ENCODE measurements at places on chromosomes 7 and 10.

DNA sequence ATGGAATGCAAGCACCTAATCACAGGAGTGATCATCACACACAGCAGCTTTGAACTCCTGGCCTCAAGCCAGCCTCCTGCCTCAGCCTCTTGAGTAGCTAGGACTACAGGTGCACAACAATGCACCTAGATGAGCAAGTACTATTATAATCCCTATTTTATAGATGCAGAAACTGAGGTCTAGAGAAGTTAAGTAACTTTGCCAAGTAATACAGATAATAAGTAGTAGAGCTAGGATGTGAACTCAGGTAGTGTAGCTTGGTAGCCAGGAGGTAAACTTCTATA is 33.7 kb downstream of the DNAJC12 start:
- no peak for DNase-seq

GRCh38 chr10:14409247-14409646 is 78.5 kb upstream of the FRMD4A start:
- DNase-seq, result no peak

- no peak for DNase-seq
Observed at GRCh38 chr10:63392224-63392623, 73.6 kb downstream of the JMJD1C start.

DNA sequence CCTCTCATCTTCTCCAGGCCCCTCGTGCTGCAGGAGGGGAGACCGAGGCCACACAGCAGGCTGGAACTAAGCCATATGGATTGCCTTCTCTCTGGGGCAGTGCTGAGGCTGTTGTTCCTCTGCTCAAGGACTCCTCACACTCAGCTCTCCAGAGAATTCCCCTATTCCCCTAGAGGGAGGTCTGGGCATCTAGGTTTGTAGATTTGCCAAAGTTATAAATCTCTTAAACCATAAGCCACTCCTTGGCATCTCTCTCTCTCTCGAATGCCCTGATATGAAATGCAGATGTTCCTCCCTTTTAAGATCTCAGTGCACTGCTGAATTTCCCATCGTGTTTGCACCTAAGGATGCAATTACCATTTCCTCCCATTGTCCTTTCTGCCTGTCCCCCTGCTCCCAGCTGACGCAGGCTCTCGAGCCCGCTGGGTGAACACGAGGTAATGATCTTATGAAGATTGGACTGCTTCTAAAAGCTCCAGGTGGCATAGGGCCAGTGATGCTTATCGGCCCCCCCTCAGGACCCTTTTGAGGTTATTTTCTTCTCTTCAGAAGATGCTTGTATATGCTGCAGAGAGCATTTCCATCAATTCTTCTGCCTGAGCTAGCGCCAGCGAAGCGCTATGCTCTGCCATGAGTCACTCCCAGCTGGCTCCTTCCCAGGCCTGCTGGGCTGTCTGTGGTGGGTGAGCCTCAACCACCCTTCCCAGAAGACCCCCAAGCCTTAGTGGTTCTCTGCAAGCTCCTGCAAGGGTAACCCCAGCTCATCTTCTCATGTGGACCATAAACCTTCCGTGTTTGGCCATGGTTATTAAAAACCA is 41.6 kb upstream of the AQP1 start:
- no peak for DNase-seq

- DNase-seq, result no peak
Observed at GRCh38 chr10:7829289-7829834, 11.1 kb downstream of the TAF3 start.

DNA sequence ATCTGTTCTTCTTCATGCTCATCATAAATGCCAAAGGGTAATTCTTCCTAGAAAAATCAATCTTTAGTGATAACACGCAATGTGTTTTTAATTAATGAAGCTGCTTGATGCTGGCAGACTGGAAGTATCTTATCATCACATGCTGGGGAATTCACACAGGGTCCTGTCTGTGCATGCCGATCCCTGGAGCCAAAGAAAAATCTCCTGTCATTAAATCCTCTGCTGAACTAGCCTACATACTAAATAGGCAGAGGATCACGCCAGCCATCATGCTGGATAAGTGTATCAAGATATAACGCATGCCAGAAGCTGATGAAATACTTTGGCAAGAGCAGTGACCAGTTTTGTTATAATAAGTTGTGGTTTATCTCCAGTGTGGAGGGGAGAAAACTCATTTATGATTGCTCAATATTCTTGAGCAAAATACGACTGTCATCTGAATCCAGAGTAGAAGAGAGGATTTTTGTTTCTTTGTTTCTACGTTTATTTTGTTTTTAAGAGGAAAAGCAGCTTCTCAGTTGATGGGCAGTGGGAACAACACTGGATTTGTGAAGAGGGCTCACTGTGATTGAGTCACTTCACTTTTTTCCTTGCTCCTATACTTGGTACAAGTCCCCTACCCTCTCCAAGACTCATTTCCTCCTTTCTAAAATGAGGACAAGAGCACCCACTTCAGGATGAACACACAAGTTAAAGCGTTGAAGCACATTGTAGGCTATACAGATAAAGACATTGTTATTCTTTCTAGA is 649.1 kb downstream of the TNS3 start:
- DNase-seq, result no peak

DNA sequence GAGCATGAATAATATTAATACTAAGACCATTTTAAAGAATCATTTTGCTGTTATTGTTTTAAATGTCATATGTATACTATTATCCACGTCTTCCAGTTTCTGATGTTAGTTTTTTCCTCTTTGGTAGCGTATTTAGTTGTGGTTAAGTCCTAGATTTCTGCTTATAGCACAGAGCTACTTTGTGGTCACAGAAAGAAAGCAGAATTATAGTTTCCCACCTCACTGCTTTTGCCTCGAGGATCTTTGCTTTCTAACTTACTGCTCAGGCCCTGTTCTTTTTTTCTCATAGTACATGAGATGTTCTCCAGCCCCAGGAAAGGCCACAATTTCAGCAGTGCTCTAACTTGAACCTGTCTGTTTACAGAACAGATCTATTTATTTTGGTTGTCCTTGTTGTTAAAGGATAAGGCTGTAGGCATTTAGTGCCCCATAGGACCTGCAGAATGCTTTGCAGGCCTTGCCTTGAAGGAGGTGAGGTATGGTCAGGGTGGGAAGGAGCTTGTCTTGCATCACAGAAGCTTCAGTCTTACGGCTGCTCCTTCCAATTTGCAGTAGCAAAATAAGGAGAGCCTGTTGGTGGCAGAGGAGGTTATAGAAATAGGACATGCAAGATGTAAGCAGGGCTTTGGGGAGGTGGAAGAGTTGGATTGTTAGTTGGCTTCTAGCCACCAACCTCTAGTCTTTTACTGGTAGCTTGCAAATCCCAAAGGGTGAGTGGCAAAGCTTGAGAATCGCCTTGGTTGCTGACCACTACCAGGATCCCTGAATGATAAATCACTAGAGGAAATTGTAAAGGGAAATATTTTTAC is 129.1 kb downstream of the LRRC4 start:
- no peak for DNase-seq

DNA sequence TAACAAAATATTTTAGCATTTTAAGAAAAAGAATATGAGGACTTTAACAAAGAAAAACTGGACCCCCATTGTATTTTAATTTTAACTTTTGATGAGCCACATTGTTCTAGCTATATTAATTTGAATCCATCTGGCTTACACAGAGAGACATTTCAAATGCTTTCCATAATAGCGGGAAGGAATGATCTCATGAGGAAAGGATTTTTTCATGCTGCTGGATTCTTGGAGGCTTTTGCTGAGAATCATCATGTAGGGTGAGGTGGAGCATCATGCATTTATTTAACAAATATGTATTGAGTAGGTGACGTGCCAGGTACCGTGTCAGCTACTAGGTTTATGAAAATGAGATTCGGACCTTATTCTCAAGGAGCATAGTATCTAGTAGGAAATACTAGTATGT is 1006.3 kb downstream of the SORCS1 start:
- no peak for DNase-seq

DNA sequence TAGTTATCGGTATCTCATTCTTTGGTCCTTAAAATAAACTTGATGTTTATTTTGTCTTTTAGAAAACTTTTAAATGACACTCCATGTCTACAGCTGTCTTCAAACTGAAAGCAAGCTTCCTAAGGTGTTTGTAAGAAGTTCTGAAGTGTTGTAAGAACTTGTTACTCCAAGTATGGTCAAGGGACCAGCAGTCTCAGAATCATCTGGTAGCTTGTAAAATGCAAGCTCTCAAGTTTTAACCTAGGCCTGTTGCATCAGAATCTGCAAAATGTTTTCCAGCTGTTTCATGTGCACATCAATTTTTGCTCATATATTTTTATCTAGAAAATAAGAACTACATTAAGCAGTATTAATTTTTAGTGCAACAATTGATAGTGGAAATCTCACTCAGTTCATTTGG is 104.1 kb downstream of the THSD7A start:
- DNase-seq, result no peak

GRCh38 chr7:30164567-30164966 is 29.8 kb downstream of the MTURN start:
- peak; percentile 29 for DNase-seq

- no peak for DNase-seq
Observed at GRCh38 chr10:28722065-28722803, 44.9 kb downstream of the BAMBI start.

GRCh38 chr10:70772627-70773026 is 12.6 kb downstream of the TBATA start:
- no peak for DNase-seq

DNA sequence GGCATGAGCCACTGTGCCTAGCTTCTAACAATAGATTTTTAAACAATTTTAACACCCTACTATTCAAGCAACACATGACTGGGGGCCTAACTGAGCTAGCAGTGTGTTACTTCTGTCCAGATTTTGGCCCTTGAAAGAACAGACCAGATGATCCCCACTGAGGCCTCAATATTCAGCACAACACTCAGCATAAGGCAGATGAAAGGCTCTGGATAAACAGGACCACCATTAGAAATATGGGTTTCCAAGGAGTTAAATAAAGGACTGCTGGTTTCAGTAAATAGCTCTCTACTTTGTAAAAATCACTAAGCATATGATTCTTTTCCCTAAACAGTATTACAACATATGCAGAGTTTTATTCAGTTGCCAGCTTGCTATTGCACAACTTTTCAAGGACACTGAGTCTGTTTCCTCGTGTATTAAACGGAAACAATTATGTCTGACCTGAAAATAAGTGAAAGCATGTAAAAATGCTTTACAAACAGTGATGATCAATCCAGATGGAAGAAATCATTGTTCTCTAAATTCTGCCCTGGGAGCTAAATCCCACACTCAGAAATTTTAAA is 23.8 kb upstream of the FZD1 start:
- DNase-seq, result no peak

GRCh38 chr7:135815033-135815432 is 66.4 kb upstream of the FAM180A start:
- DNase-seq, result no peak

DNA sequence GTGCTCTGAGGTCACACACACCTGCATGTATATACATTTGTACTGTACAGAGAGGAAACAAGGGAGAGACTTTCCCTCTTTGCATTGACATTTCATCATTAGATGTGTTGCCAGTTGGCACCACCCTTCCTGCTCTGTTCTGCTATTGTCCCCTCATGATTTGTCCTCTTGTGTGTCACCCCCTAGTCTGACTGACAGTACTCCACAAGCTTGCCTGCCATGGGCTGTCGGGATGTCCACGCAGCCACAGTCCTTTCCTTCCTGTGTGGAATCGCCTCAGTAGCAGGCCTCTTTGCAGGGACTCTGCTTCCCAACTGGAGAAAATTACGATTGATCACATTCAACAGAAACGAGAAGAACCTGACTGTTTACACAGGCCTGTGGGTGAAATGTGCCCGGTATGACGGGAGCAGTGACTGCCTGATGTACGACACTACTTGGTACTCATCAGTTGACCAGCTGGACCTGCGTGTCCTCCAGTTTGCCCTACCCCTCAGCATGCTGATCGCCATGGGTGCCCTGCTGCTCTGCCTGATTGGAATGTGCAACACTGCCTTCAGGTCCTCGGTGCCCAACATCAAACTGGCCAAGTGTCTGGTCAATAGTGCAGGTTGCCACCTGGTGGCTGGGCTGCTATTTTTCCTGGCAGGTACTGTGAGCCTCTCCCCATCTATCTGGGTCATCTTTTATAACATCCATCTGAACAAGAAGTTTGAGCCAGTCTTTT is 9.4 kb downstream of the CLDN12 start:
- peak; percentile 5 for DNase-seq

GRCh38 chr10:76336213-76336963 is 905.0 kb downstream of the LRMDA start:
- DNase-seq, result no peak

DNA sequence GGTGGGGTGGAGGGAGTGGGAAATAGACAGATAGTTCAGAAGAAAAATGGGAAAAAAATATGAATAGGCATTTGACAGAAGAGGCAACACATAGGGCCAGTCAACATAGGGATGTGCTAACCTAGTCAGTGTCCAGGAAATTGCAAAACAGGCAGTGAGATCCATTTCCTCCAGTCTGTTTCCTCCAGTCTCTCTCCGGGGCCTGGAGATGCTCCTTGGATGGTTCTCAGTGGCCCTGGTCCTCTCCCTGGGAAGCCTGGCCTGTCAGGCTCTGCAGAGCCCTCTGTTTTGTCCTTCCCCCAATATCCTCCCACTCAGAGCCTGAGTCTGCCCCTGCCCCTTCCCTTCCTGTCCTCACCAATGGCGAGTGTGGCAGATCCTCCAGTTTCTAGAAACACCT is 52.6 kb downstream of the SYPL1 start:
- DNase-seq, result no peak

GRCh38 chr10:68938117-68938516 is 17.9 kb upstream of the DDX21 start:
- DNase-seq, result no peak

- DNase-seq, result no peak
Observed at GRCh38 chr7:11642276-11642675, 189.7 kb downstream of the THSD7A start.

Data from activated CD4-positive, alpha-beta T cell treated with anti-CD3 and anti-CD28 coated beads, Interleukin-2, Interleukin-4, amounts not matched to agents 100 ng/mL and 50 ng/mL, durations not matched to agents 16 hours and 8 hours (primary cell).